ENCODE measurements at places on chromosomes 12 and 14.

DNA sequence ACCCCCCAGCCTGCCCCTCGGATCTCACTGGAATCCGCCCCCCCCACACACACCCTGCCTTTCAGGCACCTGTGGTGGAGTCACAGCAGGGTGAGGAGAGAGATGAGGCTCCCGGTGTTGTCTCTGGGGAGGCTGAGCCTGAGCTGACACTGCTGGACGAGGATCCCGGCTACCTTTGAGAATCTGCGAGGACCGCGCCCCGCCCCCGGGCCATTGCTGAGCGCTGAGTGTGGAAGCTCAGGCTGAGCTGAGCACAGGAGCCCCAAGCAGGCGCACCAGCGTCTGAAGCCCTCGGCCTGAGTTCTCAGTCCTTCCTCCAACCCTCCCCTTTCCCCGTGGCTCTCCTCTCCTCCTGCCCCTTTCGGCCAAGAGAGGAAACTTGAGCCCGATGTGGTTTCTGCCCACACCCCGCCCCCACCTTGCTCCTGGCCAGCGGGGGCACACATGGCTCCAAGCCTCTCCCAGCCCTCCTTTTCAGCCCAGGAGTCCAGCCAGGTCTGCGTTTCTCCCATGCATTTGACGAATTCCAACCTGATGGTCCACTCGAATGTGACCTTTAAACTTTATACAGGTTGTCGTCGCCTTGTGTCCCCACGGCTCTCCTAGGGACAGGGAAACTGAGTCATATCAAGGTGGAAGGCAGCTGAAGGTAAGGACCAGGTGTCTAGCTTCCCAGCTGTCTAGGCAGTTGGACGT is at the start of gene NFE2:
TSS of gene NFE2 (minus strand) at position 284 of the 696 bp plus-strand sequence. CDS start 5,767 bp downstream, outside the sequence.
- DNase-seq, result peak; percentile 42

DNA sequence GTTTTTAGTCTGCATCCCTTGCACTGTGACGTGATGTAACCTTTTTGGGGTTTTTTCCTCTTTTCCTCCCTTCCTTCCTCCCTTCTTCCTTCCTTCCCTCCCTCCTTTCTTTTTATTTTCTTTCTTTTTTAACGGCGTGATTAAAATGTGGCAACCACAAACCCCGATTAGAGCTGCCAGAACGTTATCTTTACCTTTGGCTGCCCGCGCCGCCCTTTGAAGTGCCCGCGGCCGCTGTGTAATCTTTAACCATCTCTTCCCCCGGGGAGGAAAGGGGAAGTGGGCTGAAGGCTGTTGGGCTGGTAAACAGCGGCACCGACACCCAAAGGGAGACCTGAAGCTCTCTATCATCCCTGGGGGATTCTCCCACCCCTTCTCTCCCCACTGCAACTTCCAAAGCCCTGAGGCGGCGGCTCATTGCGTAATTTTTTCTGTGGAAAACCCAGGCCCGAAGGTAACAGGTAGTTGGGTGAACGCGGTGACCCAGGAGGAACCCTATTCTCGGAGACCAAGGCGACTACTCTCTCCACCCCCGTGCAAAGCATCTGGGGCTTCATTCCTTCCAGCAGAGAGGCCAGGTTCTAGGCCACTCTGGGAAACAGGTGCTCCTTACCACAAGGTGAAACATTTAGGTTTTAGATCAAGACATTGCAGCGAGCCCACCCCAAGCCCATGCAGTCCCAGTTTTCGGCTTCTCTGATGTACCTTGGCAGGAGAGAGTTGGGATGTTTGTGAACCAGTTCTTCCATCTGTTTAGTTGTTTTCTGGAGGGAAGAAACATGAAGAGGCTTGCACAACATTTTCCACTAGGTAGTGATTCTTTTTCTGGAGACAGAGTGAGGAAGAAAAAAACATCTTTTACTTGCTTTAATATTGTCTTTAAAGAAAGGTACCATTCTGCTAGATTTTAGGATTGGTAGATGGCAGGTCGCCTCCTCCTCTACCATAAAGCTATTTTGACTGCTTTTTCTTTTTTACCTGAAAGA is 1.5 kb downstream of the LGR5 start:
- DNase-seq, result no peak

DNA sequence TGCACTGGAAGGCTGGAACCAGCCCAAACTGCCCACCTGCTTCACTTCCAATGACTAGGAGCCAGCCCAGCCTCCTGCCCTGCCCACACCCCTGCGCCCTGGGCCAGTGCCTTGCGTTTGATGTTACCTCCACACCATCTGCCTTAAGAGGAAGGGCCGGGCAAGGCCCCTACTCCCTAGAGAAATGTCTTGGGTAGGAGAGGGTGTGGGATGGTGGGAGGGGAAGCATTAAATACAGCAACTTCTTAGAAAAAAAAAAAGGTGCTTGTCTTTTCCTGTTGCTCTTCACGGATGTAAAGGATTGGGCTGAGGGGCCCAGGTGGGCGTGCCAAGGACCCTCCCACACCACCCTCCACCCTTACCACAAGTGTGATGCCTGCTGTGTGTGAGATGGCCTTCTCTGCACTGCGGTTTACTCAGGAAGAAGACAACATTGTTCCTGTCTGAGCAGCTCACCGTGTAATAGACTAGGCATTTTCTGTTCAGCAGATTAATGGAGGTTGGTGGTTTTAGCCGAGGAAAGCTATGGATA is 99.9 kb downstream of the NINJ2 start:
- DNase-seq, result no peak

DNA sequence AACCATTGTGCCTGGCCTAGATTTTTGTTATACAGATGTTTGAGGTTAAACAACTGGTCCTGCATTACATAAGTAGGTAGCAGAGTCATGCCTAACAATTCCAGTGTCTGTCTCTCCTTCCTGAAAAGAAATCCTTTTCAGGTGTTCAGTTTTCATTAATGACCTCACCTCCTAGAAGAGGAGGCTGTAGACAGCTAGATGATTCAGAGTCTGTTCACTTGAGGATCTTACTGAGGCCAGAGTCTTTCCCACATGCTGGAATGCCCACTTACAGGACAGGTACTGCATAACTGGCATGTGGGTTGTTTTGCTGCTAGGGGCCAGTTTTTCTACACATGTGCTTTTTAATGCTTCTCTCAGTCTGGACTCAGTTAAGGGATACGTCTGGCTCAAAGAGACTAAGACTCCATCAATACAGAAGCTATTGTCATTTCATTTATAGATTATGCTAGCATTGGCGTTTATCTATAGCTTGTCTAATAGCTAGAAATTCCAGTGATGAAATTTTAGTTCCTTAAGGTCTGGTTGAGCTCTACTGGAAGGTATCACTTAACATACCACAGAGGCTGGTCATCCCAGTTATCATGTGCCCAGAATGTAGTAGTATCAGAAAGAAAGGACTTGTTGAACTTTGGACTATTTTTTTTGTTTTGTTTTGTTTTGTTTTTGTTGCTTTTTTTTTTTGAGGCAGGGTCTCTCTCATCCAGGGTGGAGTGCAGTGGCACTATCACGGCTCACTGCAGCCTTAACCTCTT is 206.4 kb downstream of the ERC1 start:
- no peak for DNase-seq

DNA sequence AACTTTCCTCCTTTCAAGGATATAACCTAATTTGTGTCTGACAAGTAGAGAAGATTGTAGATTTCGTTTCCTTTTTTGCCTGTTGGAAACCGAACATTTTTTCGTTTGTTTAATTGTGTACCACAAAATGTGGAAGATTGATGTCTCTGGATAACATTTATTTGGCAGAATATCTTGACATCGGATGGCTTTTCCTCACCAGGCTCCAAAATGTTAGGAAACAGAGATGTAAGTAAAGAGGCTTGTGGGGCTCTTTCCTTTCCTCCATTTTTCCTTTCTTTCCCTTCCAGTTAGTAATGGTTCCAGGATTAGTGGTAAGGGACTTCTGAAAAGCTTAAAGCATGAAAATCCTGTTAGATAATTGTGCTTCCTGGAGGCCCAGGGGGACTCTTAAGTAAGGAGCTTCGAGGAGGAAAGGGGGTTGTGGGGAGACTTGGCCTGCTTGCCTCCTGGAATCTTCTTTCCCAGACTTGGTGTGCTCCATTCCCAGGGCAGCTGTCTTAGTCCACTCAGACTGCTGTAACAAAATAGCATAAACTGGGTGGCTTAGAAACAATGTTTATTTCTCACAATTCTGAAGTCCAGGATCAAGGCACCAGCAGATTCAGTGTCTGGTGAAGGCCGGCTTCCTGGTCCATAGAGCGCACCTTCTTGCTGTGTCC is 243.1 kb upstream of the PWP1 start:
- DNase-seq, result no peak

DNA sequence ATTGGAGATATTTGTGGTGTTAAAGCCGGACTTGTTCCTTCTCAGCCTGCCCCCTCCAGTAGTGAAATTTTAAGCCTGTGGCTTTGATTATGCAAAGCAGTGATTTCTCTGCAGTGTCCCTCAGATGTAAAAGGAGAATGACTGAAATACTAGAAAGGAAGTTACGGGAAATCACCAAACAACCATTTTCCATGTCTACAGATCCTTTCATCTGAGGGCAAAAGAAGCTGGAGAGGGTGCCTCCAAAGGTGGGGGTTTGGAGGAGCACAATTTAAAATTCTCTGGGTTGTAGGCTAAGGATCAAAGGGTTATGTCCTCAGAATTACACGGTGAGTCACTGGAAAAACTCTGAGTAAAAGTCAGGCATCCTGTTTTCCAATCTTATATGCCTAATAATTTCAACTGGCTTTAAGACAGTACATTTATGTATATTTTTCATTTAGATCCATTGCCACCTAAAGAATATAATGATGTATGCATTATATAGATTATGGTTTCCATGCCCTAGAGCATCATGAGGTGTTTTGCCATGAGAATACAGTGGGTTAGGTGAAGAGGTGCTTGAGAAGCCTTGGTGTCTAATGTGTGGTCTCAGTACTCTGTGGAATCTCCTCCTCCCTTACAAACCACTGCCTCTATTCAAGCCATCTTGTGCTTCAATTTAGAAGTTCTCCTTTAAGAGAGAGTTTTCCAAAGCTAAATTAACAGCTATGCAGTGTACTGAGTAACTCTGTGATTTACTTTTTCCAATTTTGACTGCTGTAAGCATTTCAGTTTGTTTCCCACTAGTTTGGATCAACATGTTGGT is 362.1 kb downstream of the RAD51B start:
- no peak for DNase-seq

DNA sequence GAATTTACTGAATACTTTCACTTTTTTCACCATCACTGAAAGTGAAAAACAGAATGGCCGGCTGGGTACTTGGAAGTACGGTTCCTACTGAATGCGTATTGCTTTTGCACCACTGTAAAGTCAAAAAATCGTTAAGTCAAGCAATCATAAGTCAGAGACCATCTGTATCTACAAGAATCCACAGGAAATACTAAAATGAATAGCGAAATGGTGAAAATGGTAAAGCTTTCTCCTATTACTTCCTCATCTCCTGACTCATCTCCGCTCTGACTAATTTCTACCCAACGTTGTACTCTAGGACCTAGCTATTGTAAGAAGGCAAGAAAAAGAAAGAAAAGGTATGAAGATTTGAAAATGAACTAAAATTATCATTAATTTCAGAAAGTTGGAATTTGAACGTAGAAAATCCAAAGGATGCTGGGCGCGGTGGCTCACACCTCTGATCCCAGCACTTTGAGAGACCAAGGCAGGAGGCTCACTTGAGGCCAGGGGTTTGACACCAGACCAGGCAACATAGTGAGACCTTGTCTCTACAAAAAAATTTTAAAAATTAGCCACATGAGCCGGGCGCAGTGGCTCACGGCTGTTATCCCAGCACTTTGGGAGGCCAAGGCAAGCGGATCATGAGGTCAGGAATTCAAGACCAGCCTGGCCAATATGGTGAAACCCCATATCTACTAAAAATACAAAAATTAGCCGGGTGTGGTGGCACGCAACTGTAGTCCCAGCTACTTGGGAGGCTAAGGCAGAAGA is 5.3 kb upstream of the CDCA4 start:
- peak; percentile 72 for DNase-seq

DNA sequence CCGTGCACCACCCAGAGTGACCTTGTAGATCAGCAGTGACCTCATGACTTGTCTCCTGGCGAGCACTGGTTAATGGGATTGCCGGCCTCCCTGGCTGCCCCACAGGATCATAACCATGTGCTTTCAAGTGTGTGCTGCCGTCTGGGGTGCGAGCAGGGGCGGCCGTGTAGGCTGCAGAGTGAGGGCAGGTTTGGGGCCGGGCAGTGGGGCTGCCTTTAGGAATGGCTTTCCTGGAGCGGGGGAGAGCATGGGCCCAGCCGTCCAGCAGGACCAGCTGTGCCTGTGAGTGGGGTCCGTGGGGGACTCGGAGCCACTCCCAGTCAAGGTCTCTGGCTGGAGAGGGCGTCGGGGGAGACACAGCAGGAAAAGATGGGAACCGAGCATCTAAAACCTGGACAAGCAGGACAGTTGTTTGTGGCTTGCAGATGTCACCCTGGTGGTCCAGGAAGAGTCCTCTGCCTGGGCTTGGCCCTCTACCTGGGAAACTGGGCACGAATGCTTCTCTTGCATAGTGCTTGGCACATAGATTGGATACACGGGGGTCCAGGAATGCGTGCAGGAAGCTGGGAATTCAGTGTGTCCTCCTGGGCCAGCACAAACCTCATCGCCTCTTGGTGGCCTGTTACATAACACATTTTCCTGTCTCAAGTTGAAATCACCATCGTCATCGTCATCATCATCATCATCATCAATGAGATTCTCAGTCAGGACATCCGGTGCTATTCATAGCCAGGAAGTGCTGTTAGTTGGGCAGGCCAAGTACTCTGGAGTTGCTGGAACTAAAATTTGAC is 96.0 kb downstream of the ADGRD1 start:
- DNase-seq, result no peak

- no peak for DNase-seq
These were observed 3.0 kb upstream of the MYF6 start for GRCh38 chr12:80704420-80704819.

DNA sequence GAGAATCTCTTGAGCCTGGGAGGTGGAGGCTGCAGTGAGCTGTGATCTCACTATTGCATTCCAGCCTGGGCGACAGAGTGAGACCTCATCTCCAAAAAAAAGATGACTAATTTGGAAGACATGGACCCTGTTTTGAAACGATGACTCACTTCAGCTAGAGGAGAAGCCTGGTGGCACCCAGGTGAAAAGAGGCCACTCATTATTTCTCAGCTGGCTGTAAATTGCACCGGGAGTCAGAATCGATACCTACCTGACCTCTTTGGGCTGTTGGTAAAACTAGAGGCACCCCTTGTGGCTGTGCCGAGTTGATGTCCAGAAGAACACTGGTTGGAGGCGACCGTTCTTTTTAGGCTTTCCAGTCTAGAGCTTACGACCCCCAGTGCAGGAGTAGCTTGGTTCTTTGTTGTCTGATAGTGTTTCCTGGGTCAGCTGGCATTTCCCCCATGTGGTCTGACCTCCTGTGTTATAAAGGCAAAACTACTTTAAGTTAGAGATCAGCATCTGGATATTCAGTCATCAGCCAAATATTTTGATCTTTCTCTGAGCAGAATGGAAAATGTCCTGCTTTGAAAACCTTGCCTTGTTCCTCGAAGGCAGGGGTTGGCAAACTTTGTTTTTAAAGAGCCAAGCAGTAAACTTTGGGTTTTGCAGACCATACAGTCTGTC is 93.2 kb downstream of the CHST11 start:
- DNase-seq, result no peak

- DNase-seq, result no peak
These were observed 92.5 kb upstream of the RFX4 start for GRCh38 chr12:106490264-106490663.

GRCh38 chr14:59358102-59358501 is 107.1 kb downstream of the GPR135 start:
- DNase-seq, result no peak

- DNase-seq, result no peak
These were observed at the start of gene HCAR1 for GRCh38 chr12:122730215-122731014. HCAR1 (minus strand) TSS chr12:122730844; CDS start chr12:122730339, 505 bp downstream.

Data from skeletal muscle cell (primary cell).